ENCODE measurements at places on chromosomes 7 and 10.

DNA sequence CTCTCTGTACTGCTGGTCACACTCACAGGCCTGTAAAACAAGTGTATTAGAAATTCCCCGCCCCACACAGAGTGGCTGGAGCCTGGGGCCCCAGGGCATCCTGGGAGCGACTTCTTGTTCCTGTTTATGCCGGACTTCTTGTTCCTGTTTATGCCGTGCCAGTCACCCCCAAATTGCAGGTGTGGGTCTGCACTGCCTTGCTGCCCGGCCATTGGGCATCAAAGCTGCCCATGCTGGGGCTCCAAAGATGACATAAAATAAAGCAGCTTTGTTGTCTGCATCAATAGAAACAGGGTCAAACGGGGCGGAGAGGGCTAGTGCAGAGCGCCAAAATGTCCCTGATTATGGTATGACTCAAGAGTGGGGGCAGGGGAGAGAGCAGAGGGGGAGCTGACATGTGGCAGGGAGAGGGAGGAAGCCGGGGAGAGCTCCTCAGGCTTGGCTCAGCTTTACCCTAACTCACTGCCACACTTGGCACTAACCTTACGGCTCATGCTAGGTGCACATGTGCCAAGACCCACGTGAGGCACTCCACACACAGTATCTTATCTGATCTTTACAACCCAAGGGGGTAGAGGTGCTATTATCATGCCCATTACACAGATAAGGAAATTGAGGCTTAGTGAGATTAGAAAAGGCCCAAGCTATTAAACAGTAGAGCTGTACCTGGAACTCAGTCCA is 98.4 kb downstream of the PIP4K2A start:
- no peak for DNase-seq
- peaks cover 19% of the 10 kb centered on the region for H3K36me3 ChIP-seq
- H3K4me1 ChIP-seq, result peaks cover 18% of the 10 kb centered on the region
- no peak overlapping the region for H3K27ac ChIP-seq

GRCh38 chr7:124542476-124542875 is 223.1 kb downstream of the GPR37 start:
- no peaks in the 10 kb centered on the region for H3K4me1 ChIP-seq
- DNase-seq, result no peak
- no peak overlapping the region for H3K4me3 ChIP-seq
- no peak overlapping the region for H3K27ac ChIP-seq
- H3K27me3 ChIP-seq, result no peaks in the 10 kb centered on the region
- no peaks in the 10 kb centered on the region for H3K36me3 ChIP-seq

- DNase-seq, result peak; percentile 44
- no peak overlapping the region for H3K27ac ChIP-seq
- no peaks in the 10 kb centered on the region for H3K4me1 ChIP-seq
- no peak overlapping the region for H3K4me3 ChIP-seq
- no peaks in the 10 kb centered on the region for H3K27me3 ChIP-seq
Measured at GRCh38 chr10:15378569-15378968, 7.5 kb upstream of the FAM171A1 start.

- H3K36me3 ChIP-seq, result peaks cover 56% of the 10 kb centered on the region
- no peaks in the 10 kb centered on the region for H3K27me3 ChIP-seq
- H3K4me1 ChIP-seq, result peaks cover 2% of the 10 kb centered on the region
- no peak overlapping the region for H3K4me3 ChIP-seq
Measured at GRCh38 chr10:70863470-70864160, 24.8 kb downstream of the PCBD1 start.

DNA sequence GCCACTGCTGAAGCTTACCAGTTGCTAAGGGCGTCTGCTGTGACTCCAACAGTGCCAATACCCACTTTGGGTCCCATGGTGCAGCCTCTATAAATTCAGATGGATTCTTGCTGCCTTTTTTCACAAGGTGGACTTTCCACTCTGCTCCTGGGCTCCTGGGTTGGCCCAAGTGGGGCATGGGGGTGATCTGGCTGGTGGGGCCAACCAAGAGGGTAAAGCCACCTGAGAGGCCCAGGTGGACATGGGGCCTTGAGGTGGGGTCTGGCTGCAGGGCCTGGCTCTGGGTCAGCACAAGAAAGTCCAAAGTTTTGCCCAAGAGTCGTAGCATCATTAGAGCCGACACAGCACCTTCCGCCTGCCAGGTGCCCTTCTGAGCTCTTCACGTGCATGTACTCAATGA is 105.2 kb upstream of the KDM7A start:
- H3K4me3 ChIP-seq, result no peak overlapping the region
- H3K27ac ChIP-seq, result no peak overlapping the region
- no peak for DNase-seq
- H3K4me1 ChIP-seq, result no peaks in the 10 kb centered on the region

DNA sequence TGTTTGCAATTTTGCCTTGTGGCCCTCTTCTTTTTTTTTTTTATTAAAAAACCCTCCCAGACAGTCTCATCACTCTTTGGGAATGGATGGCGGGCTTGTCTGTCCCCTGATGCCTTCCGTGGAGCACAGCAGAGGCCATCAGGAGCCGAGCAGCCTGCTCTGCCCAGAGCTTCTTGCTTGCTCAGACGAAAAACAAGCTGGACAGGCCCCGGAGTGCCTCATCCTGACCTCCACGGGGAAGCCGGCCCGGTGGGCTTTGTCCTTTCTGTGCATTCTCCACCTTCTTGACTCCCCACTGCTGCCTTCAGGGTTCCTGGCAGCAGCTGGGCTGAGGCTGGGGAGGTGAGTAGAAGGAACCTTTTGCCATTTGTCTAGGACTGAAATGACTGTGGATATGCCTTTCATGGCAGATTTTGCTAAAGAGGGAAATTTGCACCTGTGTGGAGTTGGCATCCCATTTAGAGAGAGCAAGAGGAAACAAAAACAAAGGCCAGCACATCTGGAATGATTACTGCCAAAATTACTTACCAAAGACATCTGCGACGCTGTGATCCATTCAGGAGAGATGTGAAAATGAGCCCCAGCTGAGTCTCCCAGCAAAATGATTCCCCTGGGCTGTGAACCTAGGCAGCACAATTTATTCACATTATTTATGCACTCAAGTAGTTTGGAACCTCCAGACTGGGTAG is 108.3 kb downstream of the AOAH start:
- no peak overlapping the region for H3K4me3 ChIP-seq
- H3K27ac ChIP-seq, result no peak overlapping the region

GRCh38 chr7:94313926-94314325 is 80.8 kb upstream of the COL1A2 start:
- no peaks in the 10 kb centered on the region for H3K27me3 ChIP-seq
- H3K27ac ChIP-seq, result no peak overlapping the region
- DNase-seq, result no peak
- no peaks in the 10 kb centered on the region for H3K4me1 ChIP-seq
- H3K4me3 ChIP-seq, result no peak overlapping the region

GRCh38 chr10:92149261-92149660 is 141.6 kb downstream of the CPEB3 start:
- no peaks in the 10 kb centered on the region for H3K36me3 ChIP-seq
- H3K4me1 ChIP-seq, result no peaks in the 10 kb centered on the region
- DNase-seq, result no peak

DNA sequence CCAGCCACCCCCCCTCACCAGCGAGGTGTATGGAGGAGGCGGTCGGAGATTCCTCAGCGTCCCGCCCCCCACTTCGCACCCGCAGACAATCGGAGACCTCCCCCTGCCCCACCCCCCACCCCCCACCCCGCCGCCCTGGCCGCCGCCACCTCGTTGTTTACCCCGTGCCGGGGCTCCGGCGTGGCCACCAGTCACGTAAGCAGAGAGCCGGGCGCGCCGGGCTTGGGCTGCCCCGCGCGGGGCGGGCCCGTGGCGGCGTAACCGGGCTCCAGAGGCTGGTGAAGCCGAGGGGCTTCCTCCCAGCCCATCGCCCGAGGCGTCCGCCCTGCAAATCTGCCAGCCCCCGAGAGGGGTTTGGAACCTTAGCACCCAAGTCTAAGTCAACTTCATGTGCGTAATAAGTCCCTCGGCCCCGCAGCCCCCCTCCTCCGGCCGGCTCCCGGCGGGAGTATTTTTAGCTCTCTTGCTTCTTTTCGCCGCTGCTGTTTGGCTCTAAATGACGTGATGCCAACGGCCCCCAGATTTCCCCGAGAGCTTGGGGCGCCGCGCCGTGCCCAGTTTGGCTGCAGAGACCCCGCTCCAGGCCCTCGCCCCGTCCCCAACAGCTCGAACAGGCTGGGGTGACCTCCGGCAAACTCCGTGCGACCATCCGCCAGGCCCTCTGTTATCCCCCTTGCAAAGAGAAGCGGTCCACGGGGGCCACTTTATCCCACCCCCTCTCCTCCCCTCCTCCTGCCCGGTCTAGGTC is 2.7 kb downstream of the MXI1 start:
- peak; percentile 47 for DNase-seq
- peak overlapping the region; percentile 96 for H3K4me3 ChIP-seq
- no peak overlapping the region for H3K27ac ChIP-seq
- no peaks in the 10 kb centered on the region for H3K36me3 ChIP-seq
- no peaks in the 10 kb centered on the region for H3K4me1 ChIP-seq

DNA sequence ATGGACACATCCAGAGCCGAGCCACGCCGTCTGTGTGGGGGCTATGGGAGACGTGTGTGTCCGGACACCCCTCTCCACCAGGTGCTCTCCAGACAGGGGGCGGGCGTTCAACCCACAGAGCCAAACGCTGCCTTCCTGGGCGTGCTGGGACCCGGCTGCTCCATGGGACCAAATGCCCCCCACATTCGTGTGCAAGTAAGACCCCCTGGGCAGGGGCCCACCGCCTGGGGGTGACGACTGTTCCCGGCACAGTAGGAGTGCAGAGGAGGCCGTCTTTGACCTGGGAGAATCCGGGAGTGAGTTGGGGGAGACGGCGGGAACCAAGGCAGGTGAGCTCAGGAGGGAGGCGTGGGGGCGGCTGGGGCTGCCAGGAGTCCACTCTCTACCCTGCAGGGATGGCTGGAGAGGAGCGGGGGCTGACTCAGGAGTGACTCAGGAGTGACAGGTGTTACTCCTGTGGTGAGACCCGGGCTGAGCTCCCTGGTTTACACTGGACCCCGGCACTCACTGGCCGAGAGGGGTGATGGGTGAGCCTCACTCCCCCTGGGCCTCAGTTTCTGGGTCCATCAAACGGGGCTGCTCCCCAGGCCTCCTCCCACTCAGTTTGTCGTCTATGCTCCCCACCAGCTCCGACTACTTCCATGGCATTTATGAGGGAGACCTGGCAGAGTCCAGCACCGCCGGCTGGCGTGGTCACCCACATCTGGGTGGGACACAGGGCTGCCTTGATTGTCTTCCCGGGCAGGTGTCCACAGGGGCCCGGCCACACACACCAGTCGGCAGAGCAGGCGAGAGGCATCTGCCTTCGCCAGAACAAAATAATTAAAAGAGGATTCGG is 95.0 kb downstream of the MICALL2 start:
- no peak for DNase-seq
- H3K4me1 ChIP-seq, result no peaks in the 10 kb centered on the region
- no peaks in the 10 kb centered on the region for H3K36me3 ChIP-seq
- no peaks in the 10 kb centered on the region for H3K27me3 ChIP-seq

DNA sequence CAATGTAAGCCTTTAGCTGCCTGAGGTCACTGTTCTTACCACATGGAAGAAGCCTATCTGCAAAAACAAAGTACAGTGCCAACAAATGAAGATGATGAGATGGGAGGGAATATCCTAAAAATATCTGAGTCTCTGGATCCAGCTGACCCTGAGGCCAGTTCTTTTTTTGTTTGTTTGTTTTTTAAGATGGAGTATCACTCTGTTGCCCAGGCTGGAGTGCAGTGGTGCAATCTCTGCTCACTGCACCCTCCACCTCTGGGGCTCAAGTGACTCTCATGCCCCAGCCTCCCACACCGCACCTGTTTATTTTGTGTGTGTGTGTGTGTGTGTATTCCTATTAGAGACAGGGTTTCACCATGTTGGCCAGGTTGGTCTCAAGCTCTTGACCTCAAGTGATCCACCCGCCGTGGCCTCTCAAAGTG is 44.9 kb downstream of the HYCC1 start:
- peaks cover 9% of the 10 kb centered on the region for H3K36me3 ChIP-seq
- H3K4me3 ChIP-seq, result no peak overlapping the region
- H3K27me3 ChIP-seq, result no peaks in the 10 kb centered on the region
- H3K27ac ChIP-seq, result no peak overlapping the region

DNA sequence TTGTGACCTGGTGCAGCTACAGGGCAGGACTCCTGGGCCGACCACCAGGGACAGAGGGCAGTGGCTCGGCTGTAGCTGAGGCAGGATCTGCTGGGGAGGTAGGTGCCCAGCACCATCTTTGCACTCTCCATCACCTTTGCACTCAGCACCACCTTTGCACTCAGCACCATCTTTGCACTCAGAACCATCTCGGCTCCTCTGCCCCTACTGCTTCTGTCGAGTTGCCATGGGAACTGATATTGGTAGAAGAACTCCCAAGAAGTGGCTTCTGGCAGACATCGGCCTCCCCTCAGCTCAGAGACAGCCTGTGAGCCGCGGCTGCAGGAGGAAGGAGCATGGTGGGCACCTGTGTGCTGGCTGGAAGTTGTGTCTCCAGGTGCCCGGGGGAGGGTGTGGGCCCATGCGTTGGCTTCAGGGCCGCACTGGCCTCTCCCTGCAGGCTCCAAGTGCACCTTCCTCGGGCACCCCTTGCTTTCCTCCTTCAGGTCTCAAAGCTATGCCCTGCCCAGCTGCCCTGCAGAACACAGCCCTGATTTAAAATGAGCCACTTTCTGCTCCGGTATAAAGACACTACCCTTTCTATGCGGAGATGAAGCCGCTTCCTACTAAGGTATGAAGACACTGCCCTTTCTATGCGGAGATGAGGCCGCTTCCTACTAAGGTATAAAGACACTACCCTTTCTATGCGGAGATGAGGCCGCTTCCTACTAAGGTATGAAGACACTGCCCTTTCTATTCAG is 514.5 kb downstream of the PTPRN2 start:
- H3K36me3 ChIP-seq, result peaks cover 16% of the 10 kb centered on the region
- DNase-seq, result no peak
- no peak overlapping the region for H3K4me3 ChIP-seq
- H3K4me1 ChIP-seq, result no peaks in the 10 kb centered on the region

DNA sequence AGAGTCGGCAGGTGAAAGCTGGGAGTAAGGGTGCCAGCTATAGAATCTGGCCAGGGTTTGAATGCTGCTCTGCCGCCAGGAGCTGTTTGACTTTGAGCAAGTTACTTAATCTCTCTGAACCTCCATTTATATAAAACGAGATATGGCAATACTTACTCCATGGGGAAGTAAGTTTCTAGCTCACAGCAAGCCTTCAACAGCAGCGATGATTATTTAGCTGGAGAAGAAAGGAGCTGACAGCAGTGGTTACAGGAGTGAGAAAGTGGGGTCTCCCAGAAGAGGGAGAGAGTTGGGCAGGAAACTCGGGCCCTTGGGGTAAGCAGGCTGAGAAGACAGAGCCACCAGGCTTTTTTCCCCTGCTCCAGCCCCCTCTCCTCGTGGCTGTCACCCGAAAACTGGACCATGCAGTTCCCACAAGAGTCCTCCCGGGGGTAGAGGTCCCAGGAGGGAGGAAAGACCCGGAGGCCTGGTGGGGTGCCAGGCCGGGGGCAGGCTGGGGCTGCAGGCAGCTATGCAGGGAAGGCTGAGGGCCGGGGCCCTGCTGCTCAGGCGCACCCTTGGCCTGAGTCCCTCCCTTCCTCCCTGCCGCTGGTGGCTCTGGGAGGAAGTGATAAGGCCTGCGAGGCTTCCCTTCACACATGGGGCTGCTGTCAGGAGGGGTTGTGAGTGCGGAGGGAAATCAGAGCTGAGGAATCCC is 3.5 kb downstream of the NOS3 start:
- no peak overlapping the region for H3K27ac ChIP-seq
- DNase-seq, result no peak
- no peaks in the 10 kb centered on the region for H3K4me1 ChIP-seq
- H3K4me3 ChIP-seq, result no peak overlapping the region
- no peaks in the 10 kb centered on the region for H3K27me3 ChIP-seq

GRCh38 chr7:6234384-6234783 is 38.0 kb downstream of the CYTH3 start:
- no peak overlapping the region for H3K27ac ChIP-seq
- no peak for DNase-seq
- no peaks in the 10 kb centered on the region for H3K36me3 ChIP-seq
- H3K4me3 ChIP-seq, result no peak overlapping the region
